ENCODE measurements at places on chromosomes 2 and 18. TPM values are rescaled to one million over a fixed set of nuclear protein-coding genes. Genes with fewer than 3 reads are reported as not detected.

DNA sequence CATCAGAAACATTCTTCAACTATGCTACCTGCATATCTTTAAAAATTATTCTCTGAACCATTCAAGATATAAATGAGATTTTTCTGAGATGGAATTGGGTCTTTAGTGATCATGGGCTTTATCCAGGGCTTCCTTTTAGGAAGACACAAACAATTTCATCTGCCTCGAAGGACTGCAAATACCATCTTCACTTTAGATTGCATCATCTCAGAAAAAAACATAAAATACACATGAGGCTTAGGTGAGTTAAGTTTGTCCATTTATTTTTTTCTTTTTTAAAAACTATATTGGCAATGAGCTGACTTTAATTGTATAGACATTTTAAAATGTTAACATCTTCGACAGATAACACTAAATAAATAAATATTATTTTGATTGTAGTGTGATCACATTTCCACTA, 20.1 kb downstream of the TTN start:
- no peak for DNase-seq

DNA sequence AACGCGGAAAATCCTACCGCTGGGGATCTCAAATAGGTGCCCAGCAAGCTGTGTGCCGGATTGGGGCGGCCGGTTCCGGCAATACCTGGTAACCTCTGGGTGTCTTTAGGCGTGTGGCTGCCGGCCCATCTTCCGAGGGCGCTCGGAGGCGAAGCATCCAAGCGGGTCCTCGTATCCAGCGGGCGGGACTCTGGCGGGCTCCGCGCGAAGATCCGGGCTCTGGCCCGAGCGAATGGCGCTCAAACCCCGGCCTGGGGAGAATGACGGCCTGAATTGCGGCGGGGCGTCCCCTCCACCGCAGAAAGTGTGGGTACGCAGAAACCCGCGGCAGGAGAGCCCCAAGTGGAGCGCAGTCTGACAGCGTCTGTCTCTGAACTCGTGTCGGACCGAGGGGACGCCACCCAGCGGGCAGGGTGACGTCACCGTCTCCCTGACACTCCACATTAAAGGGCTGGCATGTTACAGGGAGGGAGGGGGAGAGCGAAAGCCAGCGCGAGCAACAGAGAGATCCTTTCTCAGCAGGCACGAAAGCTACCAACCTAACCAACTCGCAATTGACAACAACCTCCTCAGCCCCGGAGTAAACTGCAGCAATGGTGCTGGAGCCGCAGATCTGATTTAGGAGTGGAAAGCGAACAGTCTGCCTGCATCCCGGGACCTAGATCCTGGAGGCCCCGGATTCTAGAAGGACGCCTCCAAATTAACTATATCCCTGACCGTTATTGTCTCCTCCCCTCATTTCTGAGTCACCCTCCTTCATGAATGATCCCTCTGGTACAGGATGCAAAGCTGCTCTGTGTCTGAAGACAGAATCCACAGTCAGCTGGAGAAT, at the start of gene SKOR2:
TSS of gene SKOR2 (minus strand) at position 372 of the 832 bp plus-strand sequence. CDS start 2,477 bp downstream, outside the sequence.
- DNase-seq = no peak

DNA sequence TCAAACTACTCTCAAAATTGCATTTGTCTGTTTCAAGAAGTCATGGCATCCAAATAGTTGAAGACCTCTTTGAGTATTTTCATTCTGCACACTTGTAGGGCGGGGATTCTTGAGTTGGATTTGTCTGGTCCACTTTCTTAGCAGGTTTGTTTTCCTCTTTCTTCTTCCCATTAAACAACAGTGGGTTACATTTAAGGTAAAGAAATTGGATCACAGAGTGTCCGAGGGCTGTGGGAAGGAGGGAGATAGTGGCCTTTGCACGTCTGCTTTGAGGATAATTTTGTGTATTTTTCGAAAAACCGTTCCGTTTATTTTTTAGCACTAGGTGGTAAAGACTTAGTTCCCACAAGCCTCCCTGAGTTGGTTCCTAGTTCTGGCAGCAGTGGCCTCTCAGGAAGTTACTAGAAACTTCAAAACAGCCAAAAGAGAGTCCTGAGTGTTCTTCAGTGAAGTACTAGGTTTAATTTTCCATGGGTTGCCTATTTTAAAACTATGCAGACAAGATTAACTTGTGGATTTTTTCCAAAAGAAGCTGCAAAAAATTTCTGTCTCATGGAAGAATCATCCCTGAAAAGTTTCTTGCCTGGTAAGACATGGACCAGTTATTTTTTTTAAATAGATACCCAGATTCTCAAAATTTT, 107.9 kb downstream of the CDC42EP3 start:
- DNase-seq = no peak

GRCh38 chr2:54639609-54640008, 83.9 kb upstream of the EML6 start:
- no peak for DNase-seq

- DNase-seq = no peak
Measured at GRCh38 chr18:48127606-48128005, 197.1 kb upstream of the SMAD2 start.

ASPRV1 gene
- total RNA-seq = 1.4 TPM
